ENCODE measurements at places on chromosomes 4 and X.

DNA sequence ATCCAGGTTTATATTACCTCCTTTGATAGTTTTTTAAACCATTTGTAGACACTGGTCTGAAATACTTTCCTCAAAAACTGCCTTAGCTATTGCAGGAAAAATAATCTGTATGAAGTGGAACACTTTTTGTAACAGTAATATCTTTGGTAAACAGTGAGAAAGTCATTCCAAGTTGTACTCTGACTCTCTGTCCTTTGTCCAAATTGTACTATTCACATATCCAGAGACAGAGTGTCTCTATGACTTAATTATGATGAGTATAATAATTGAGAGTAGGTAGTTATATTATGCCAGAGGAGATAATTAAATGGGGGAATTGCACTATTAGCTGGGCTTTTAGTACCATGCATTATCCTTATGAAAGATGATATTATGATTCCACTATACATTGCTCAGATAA, 112.6 kb upstream of the LCORL start:
- H3K4me1 ChIP-seq = no peaks in the 10 kb centered on the region
- no peak overlapping the region for H3K4me3 ChIP-seq
- H3K36me3 ChIP-seq = no peaks in the 10 kb centered on the region
- no peaks in the 10 kb centered on the region for H3K27me3 ChIP-seq
- DNase-seq = no peak
- no peak overlapping the region for H3K27ac ChIP-seq

GRCh38 chr4:144564358-144564757, 81.6 kb upstream of the HHIP start:
- no peaks in the 10 kb centered on the region for H3K36me3 ChIP-seq
- no peak for DNase-seq
- H3K4me1 ChIP-seq = no peaks in the 10 kb centered on the region
- H3K4me3 ChIP-seq = no peak overlapping the region
- no peaks in the 10 kb centered on the region for H3K27me3 ChIP-seq
- H3K27ac ChIP-seq = no peak overlapping the region

DNA sequence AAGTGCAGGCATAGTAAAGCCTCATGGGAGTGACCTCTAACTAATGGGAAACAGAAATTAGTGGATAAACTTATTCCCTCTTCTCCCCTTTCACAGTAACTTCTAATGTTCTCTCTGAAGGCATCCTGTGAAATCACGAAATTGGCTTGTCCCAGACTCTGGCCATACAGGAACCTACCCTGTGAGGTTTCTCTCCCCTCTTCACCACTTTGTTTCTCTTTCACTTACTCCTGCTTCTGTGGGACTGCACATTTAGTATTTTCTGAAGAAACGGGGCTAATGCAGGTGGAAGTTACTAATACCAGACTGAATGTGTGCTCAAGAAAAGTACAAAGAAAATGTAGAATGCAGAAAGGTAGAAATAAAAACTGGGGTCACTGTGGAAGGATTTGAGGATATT, 20.0 kb downstream of the ZNF330 start:
- no peak overlapping the region for H3K27ac ChIP-seq
- no peak for DNase-seq
- H3K27me3 ChIP-seq = no peaks in the 10 kb centered on the region
- no peaks in the 10 kb centered on the region for H3K4me1 ChIP-seq

DNA sequence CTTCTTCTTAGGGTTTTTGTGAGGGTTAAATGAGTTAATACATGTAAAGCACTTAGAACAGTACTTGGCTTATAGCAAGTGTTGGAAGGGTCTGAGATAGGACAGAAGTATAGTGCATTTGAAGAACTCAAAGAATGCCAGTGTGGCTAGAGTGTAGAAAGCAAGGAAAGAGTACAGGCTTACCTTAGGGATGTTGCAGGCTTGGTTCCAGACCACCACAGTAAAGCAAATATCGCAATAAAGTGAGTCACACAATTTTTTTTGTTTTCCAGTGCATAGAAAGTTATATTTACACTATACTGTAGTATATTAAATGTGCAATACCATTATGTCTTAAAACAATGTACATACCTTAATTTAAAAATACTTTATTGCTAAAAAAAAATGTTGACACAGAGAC, 41.3 kb downstream of the KIF4A start:
- no peak overlapping the region for H3K4me3 ChIP-seq
- H3K36me3 ChIP-seq = peaks cover 51% of the 10 kb centered on the region
- H3K4me1 ChIP-seq = no peaks in the 10 kb centered on the region
- no peak overlapping the region for H3K27ac ChIP-seq
- no peak for DNase-seq

DNA sequence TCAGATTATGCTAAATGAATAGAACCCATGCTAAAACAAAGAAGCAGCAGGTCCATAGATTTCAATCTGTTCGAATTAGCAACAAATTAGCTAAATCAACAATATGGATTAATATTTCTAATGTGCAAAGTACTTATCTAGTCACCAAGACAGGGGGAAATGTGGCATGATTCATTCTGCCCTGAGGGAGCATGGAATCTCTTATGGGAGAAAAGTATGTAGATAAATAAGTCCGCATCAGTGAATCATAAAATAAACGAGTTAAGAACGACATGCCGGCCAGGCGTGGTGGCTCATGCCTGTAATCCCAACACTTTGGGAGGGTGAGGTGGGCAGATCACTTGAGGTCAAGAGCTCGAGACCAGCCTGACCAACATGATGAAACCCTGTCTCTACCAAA, 102.1 kb downstream of the ANOS1 start:
- no peak overlapping the region for H3K4me3 ChIP-seq
- no peak for DNase-seq
- no peaks in the 10 kb centered on the region for H3K27me3 ChIP-seq
- no peaks in the 10 kb centered on the region for H3K36me3 ChIP-seq
- H3K4me1 ChIP-seq = no peaks in the 10 kb centered on the region
- no peak overlapping the region for H3K27ac ChIP-seq

All from K562 (cell line).